ENCODE measurements at places on chromosomes 1 and 21. TPM values are rescaled to one million over a fixed set of nuclear protein-coding genes. Genes with fewer than 3 reads are reported as not detected.

FCRLB gene
- total RNA-seq, result 0.63 TPM

KIAA1614 gene
- 0.12 TPM for total RNA-seq

CFHR1 gene
- not detected for total RNA-seq

KCNE2 gene
- total RNA-seq, result not detected

CXADR gene
- total RNA-seq, result 0.16 TPM

LAMB3 gene
- 2.5 TPM for total RNA-seq

OR2L5 gene
- total RNA-seq, result not detected

PTPN7 gene
- total RNA-seq, result 228 TPM

AADACL4 gene
- not detected for total RNA-seq

OR2L13 gene
- not detected for total RNA-seq

IFI44 gene
- total RNA-seq, result 155 TPM

FMO3 gene
- total RNA-seq, result not detected

SUSD4 gene
- 0.21 TPM for total RNA-seq

KDF1 gene
- total RNA-seq, result not detected

ANKRD13C gene
- 26.2 TPM for total RNA-seq

ODR4 gene
- total RNA-seq, result 10.7 TPM

HOOK1 gene
- 2.3 TPM for total RNA-seq

SYT11 gene
- total RNA-seq, result 29.9 TPM

HMCN1 gene
- total RNA-seq, result 0.28 TPM

KIAA0040 gene
- total RNA-seq, result 64.3 TPM

ZNF684 gene
- 8.7 TPM for total RNA-seq

TNFSF4 gene
- total RNA-seq, result 0.47 TPM

DPT gene
- total RNA-seq, result not detected

SLC6A9 gene
- total RNA-seq, result 5.3 TPM

GPR52 gene
- 4.3 TPM for total RNA-seq

MROH7 gene
- not detected for total RNA-seq

SLC16A4 gene
- 0.23 TPM for total RNA-seq

C21orf91 gene
- total RNA-seq, result 88.7 TPM

CHI3L1 gene
- not detected for total RNA-seq

NR1I3 gene
- not detected for total RNA-seq

SCAMP3 gene
- total RNA-seq, result 82.0 TPM

TLR5 gene
- 0.80 TPM for total RNA-seq

LPAR3 gene
- total RNA-seq, result 0.47 TPM

SLAMF1 gene
- 59.3 TPM for total RNA-seq

FCRL1 gene
- total RNA-seq, result not detected

GPATCH3 gene
- 15.0 TPM for total RNA-seq

UBXN10 gene
- 0.23 TPM for total RNA-seq

HSPB7 gene
- not detected for total RNA-seq

RHD gene
- total RNA-seq, result not detected

C4BPB gene
- total RNA-seq, result 1.1 TPM

ARL8A gene
- 68.9 TPM for total RNA-seq

HTR6 gene
- total RNA-seq, result not detected

AK5 gene
- not detected for total RNA-seq

Measured in activated CD8-positive, alpha-beta memory T cell treated with anti-CD3 and anti-CD28 coated beads, Interleukin-2, amount 10 ng/mL, durations not matched to agents 7 days and 5 days (primary cell).